ENCODE measurements at places on chromosomes 3 and 15.

GRCh38 chr3:172726380-172726779, 15.5 kb upstream of the NCEH1 start:
- no peak for DNase-seq

- no peak for DNase-seq
Measured at GRCh38 chr3:185402561-185402960, 39.6 kb downstream of the MAP3K13 start.

GRCh38 chr3:11808231-11808630, 38.5 kb downstream of the TAMM41 start:
- DNase-seq, result no peak

DNA sequence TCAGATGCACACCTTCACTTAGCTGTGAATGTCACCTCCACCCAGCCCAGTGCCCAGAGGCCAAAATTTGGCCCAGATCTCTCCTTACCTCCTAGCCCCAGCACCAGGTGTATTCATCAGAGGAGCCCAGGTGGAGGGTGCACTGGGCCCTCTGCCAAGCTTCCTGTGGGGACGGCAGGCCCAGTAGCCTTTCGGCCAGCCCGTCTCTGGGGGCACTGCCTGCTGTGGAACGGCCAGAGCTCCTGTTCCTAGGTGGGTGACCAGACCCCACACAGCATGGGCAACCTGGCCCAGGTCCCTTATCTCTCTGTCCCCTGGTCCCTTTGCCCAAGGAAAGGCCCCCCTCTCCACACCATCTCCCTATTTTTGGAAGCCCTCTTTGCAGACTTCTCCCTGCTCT, 67.8 kb downstream of the AAGAB start:
- DNase-seq, result no peak

Data from stimulated activated CD4-positive, alpha-beta T cell treated with anti-CD3 and anti-CD28 coated beads, TNF-alpha, amount 100 ng/mL, for 1 hour (primary cell).